ENCODE measurements at places on chromosomes 3 and 15.
A peak's percentile ranks its signal among the peaks of the same experiment; 100 is the strongest.

- no peak for DNase-seq
Observed at GRCh38 chr3:155871746-155872158, 1.3 kb downstream of the GMPS start.

GRCh38 chr3:22495791-22496190 is 707.3 kb upstream of the UBE2E2 start:
- no peak for DNase-seq

DNA sequence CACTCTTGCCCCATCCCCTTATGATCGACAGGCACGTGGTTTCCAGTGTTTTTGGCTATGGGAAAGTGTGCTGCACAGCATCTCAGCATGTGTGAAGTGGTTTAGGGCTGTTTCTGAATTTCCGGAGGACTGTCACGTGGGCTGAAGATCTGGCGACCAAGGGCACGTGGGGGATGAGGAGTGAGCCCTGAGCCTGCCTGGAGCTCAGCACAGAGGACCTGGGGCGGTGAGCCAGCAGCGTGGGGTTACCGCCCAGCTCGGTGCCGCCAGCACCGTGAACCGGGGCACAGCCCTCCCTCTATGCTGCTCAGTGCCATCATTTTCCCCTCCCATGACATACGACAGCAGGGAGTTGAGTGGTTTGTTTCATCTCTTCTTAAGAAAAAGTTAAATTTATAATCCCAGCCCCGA is 150.2 kb downstream of the DNAJB8 start:
- no peak for DNase-seq

- no peak for DNase-seq
Observed at GRCh38 chr3:67302489-67302888, 304.4 kb downstream of the KBTBD8 start.

DNA sequence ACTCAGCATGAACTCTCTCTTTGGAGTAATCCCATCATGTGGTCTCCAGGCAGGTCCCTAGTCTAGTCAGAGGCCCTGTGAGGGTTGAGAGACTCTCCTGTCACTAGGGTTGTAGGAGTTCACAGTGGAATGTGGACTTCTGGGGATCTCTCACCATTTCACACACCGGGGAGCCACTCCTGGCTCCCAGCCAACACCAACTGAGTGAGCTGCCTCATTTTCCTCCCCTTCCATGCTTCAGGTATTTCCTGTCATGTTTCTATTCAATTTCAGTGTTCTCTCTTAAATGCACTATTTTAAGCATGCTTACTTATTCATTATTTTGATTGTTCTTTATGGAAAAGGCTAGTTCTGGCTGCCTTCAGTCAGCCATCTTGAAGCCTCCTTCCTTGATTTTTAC is 467.5 kb upstream of the ARL6 start:
- no peak for DNase-seq

- no peak for DNase-seq
Observed at GRCh38 chr3:76487446-76487845, 552.5 kb upstream of the ROBO2 start.

DNA sequence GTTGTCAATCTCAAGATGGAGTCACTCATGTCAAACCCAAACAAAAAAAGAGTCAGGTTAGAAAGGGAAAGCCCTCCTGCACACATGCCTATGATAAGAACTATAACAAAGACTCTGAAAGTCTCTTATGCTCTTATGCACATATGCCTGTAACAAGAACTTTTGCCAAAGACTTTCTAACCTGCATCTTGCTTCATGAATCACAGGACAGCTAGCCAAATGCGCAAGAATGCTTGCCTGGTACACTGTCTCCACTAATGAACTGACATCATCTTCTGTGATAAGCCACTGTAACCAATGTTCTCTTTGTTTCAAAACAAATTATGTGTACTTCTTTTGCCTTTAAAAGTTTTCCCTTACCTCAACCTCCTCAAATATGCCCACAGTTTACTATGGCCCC is 18.2 kb upstream of the EHHADH start:
- DNase-seq: no peak

DNA sequence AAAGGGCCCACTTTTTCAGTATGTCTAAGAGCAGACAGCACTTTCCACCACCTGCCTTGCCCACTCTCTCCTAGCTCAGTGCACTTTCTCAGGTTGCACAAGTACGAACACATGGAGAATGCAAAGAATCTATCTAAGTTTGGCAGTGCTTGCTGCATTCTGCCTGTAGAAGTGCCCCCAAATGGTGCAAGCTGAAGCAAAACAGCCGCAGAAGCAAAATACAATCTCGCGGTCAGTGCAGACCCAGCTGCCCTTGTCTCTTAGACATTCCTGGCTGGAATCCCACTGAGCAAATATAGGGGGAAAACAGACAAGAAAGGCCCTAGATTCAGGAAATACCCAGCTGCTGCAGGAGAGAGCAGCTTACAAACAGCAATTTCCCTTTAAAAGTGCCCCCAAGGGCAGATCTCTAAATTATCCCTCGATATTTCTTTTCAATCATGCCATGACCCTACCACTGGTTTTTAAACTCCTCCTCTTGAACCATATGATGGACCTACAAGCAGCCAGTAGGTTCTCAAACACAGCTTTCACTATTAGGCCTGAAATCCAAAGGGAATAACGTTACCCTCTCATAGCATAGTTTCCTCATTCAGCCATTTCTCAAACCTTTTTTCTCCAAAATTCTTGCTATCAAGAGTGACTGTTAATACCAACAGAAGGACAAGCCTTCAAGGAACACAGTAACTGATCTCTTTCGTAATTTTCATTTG is 67.0 kb downstream of the TNIK start:
- no peak for DNase-seq

- no peak for DNase-seq
Observed at GRCh38 chr3:69604735-69605450, 134.4 kb upstream of the MITF start.

DNA sequence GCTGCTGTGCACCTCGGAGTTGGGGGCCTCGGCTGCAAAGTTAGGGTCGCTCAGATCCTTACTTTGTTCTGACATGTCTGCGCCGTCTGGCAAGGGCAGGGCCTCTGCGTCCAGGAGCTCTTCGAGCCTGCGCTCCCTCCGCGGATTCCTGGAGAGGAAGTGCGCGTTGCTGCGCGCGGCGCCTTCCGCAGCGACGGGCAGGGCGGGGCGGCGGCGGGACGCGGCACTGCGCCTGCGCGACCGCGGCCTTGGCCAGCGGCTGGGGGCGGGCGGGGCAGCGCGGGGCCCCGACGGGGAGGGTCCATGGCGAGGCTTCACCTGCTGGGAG is at the start of gene NDN:
Gene NDN, minus strand, starts transcription at position 163 of the 328 bp plus-strand sequence. Its CDS starts 88 bp downstream, at position 75.
- DNase-seq: peak; percentile 2

DNA sequence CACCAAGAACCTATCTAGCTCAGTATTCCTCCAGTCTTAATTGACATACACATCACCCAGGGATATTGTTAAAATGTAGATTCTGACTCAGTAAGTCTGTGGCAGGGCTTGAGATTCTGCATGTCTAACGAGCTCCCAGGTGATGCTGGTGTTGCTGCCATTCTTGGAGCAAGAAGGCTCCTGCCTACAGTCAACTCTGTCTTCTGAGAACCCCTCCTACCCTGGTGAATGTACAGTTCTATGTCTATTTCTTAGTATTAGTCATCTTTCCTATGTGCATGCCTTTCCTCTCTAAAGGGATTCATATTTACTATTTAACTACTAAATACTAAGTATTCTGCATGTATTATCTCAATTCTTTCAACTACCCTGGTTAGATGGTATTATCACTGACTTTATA is 268.7 kb downstream of the EDEM1 start:
- no peak for DNase-seq

- no peak for DNase-seq
Observed at GRCh38 chr3:111734652-111735051, 124.4 kb upstream of the PHLDB2 start.

- DNase-seq: no peak
Observed at GRCh38 chr3:14404186-14404585, 1.8 kb downstream of the SLC6A6 start.

DNA sequence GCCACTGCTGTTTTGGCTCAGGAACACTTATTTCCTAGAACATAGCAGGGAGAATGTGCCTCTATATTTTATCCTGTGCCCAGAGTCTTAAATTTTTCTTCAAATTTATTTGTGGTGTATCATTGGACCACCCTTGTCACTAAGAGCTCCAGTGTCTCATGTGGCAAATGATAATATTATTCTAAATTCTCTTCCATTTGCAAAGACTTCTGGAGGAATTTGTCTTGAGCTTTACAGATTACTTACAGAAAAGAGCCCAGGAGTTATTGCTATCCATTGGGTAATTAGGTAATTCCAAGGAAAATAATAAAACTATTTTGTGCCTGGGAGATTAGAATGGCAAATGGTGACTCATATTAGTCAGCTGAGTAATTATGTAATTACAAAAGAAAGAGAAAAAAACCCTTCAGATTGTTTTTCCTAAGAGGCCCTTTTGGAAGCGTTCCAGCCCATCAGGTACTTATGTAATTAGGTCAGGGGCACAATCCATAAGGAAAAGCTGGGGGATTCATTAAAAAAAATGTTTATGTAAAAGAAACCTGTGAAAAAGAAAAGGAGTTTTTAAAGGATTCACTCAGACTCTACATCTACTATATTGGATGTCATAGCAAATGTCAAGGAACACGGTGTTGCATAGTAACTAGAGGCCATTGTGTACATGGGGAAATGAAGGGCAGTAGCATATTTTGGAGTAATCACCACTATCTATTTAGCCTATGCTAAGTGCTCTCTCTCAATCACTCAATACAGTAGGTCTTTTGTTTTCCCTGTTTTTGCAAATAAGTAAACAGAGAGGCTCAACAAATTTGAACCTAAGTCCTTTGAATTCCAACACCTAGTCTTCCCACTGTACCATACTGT is 380.9 kb upstream of the RARB start:
- DNase-seq: no peak

DNA sequence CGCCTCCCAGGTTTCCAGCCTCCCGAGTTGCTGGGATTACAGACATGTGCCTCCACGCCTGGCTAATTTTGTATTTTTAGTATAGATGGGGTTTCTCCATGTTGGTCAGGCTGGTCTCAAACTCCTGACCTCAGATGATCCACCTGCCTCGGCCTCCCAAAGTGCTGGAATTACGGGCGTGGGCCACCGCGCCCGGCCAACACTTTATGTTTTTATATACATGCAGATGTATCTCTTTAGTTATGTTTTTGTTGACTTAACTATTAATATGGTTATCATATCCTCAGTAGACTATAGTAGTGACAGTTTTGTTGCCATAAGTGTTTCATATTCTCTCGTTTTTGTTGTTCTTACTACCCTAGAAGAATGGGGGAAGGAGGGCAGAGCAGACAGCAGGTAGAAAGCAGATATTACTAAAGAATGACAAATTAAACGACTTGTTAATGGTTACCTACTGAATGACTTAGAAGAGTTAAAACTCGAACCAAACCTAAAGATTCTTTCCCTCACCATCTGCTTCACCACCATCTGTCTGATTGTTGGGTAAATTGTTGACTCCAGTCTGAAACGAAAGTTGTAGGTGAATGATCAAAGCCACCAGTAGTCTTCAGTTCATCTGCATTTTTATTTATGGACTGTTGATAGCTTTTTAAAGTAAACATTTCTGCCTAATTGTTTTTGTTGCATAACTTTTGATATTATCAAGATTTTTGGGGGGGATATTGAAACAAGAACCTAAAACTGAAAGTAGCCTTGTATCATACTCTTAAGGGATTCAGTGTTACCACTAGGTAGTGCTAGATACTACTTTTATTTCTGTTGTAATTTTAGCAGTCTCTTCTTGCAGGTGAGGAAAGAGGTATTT is 89.3 kb downstream of the RASA2 start:
- no peak for DNase-seq

DNA sequence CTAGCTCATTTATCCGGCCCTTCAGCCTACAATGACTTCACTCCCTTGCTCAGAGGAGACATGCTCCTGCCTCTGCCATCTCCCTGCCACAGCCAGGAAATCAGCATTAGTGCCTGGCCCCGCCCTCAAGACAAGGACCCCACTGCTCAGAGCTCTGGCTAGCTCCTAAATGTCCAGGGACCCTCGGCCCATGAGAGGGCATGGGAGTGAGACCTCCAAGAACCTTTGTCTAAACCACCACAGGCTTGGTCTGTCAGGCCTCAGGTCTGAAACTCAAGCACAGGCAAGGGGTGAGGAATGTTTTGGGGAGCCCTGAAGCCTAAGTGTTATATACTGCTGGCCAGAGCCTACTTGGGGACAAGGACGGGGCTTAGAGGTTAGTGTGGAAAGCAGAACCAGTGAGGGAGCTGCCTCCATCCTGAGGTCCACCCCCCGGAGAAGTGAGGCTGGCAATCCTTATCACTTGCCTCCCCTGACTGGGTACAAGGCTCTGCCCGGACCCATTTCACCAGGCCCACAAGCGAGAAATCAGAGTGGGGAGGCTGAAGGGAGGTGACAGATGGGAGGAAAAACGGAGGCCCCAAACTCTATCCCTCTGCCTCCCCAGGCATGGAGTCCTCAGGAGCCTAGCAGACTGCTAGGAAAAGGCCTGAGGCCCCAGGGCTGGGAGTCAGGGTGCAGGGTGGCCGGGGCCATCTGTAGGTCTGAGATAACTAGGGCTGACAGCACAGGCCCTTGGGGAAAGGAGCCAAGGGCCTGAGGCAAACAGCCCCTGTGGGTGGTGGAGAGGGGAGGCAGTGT is 18.8 kb downstream of the SHF start:
- DNase-seq: no peak

DNA sequence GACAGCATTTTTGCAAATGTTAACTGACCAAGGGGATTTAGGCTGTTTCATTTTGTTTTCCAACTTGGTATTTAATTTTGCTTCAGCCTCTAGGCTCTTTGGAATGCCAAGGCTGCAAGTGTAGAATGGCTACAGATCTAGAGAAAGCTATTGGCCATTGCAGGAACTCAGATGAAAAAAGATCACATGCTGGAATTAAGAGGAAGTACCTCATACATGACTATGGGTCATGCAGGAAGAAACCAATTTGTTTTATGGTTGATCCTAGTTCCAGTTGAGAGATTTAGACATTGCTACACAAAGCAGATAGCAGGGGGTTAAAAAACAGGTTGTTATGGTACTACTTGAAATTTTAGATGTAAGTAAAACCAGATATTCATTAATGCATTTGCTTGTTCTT is 12.7 kb upstream of the CLDN16 start:
- no peak for DNase-seq

- no peak for DNase-seq
Observed at GRCh38 chr3:143737065-143737464, 111.2 kb downstream of the SLC9A9 start.

DNA sequence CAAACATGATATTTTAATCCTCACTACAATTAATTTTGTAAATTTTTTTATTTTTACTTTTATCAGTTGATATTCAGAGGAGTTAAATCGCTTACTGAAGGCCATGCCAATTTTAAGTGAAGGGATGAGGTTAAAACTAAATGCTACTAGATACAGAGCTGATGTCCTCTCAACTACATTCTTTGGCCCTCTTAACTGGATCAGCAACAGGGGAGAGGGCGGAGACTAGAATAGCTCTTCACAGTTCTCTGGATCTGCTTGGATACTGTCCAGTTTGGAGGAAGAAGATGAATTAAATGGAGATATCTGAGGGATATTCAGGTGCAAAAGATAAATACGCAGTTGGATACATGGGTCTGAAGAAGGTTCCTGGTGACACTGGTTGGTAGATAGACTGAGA is 85.6 kb upstream of the LYSMD4 start:
- no peak for DNase-seq

DNA sequence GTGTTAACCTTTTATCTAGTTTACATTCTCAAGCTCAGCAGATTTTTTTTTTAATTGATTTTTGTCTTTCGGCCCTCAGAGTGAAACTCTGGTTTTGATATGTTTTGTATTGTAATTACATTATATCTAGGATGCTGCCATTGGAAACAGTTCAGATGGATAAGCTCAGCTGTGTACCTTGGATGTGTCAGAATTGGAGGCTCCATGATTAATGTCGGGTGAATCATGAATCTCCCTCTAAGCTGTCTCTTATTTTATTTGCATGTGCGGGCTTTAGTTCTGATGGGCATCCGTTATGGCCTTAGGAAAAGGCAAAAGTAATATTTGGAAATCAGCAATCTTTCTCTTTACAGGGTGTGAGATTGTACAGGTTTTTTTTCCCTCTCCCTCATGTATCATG is 4.2 kb downstream of the PTPRG start:
- DNase-seq: no peak
